Chondrocyte (in vitro differentiated cells): ENCODE measurements at places on chromosomes 6 and 20. TPM values are rescaled to one million over a fixed set of nuclear protein-coding genes. Genes with fewer than 3 reads are reported as not detected.
A peak's percentile ranks its signal among the peaks of the same experiment; 100 is the strongest.

Gene HDGFL1
- not detected in 3 replicates for total RNA-seq

Gene LAMA2
- 1.9 to 9.8 TPM (median 2.5 TPM) in 3 replicates for total RNA-seq

Gene MUC21
- not detected in 3 replicates for total RNA-seq

Gene PI3
- total RNA-seq: not detected in 3 replicates

Gene HAO1
- not detected in 3 replicates for total RNA-seq

Gene CPNE5
- 0.18 TPM in 1 of 3 replicates, not detected in the others for total RNA-seq

DNA sequence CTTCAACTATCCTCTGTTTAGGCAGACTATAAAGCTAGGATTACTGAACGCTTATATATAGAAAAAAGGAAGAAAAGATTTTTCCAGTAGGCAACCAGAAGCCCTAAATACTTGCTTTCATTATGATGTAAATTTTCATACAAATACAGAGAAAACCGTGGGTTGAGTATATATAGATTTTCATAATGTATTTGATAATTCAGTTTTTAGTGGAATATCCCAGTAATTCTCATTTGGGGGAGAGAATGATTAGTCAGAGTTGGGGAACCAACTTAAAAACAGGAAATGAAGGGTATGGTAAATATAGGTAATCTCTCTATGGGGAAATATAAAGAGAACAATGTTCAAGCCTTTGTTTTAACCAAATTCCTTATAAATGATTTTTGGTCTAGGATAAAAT is 154.0 kb upstream of the CITED2 start:
- no peak overlapping the region for H3K4me3 ChIP-seq
- H3K4me1 ChIP-seq: peaks cover 22% of the 10 kb centered on the region
- no peaks in the 10 kb centered on the region for H3K36me3 ChIP-seq
- no peaks in the 10 kb centered on the region for H3K27me3 ChIP-seq
- no peak overlapping the region for H3K27ac ChIP-seq

GRCh38 chr6:89948876-89949275 is 54.6 kb downstream of the GJA10 start:
- peaks cover 6% of the 10 kb centered on the region for H3K36me3 ChIP-seq
- H3K27me3 ChIP-seq: no peaks in the 10 kb centered on the region
- no peak overlapping the region for H3K27ac ChIP-seq
- H3K4me1 ChIP-seq: peaks cover 3% of the 10 kb centered on the region
- H3K4me3 ChIP-seq: no peak overlapping the region
- DNase-seq: no peak

GRCh38 chr20:41111578-41111951 is 25.8 kb upstream of the PLCG1 start:
- no peak overlapping the region for H3K4me3 ChIP-seq
- peaks cover 21% of the 10 kb centered on the region for H3K4me1 ChIP-seq
- H3K27me3 ChIP-seq: no peaks in the 10 kb centered on the region
- H3K36me3 ChIP-seq: peaks cover 41% of the 10 kb centered on the region
- no peak for DNase-seq

GRCh38 chr6:142683714-142684141 is 261.2 kb downstream of the HIVEP2 start:
- no peak overlapping the region for H3K4me3 ChIP-seq
- H3K27me3 ChIP-seq: peaks cover 4% of the 10 kb centered on the region
- no peak overlapping the region for H3K27ac ChIP-seq
- no peaks in the 10 kb centered on the region for H3K36me3 ChIP-seq
- peaks cover 15% of the 10 kb centered on the region for H3K4me1 ChIP-seq
- no peak for DNase-seq

DNA sequence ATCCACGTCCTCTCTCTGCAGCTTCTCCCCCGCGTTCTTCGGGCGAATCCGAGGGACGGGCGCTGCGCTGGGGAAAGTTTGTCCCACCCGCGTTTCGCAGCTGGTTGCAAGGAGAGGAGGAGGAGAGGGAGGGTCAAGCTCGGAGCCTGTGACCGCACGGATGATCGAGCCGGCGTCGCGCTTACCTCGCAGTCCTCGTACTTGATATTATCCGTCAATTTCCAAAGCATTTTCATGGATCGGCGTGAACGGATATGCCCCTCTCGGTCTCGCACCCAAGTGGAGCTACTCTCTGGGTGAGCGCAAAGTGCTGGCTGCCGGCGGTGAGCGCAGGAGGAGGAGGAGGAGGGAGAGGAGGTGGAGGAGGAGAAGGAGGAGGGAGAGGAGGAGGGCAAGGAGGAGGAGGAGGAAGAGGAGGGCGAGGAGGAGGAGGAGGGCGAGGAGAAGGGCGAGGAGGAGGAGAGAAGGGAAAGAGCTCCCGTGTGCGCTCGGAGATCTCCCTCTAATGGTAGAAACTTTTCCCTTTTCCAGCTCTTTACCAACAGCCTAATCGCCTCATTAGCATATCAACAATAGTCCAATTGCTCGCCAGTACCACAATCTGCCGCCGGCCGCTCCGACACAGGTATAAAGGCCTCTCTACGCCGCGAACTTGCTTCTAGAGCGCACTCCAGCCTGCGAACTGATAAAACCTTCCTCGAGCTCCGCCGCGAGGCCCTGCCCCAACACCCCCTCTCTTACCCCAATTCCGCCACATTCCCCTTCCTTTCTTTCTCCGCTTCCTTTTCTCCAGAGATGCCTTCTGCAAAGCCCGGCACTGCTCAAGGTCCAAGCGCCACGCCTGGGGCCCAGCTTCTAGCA is at the start of gene TFAP2A:
TSS of gene TFAP2A (minus strand) at position 319 of the 861 bp plus-strand sequence. CDS start at position 236, 83 bp downstream.
- DNase-seq: no peak
- no peak within 1 kb of the TSS for H3K27ac ChIP-seq
- peaks cover 50% of the 10 kb centered on the region for H3K4me1 ChIP-seq
- H3K36me3 ChIP-seq: peaks cover 4% of the 10 kb centered on the region

- no peak for DNase-seq
- no peaks in the 10 kb centered on the region for H3K36me3 ChIP-seq
- H3K4me3 ChIP-seq: no peak overlapping the region
- H3K27ac ChIP-seq: no peak overlapping the region
- H3K4me1 ChIP-seq: no peaks in the 10 kb centered on the region
These were observed 284.2 kb downstream of the DOK5 start for GRCh38 chr20:54759589-54759988.

- no peak overlapping the region for H3K4me3 ChIP-seq
- no peak overlapping the region for H3K27ac ChIP-seq
- no peaks in the 10 kb centered on the region for H3K4me1 ChIP-seq
- no peak for DNase-seq
These were observed 17.9 kb downstream of the RPF2 start for GRCh38 chr6:110999634-111000270.

- no peak overlapping the region for H3K27ac ChIP-seq
- H3K36me3 ChIP-seq: no peaks in the 10 kb centered on the region
- H3K4me3 ChIP-seq: no peak overlapping the region
- no peak for DNase-seq
- H3K4me1 ChIP-seq: no peaks in the 10 kb centered on the region
These were observed 80.8 kb downstream of the RCAN2 start for GRCh38 chr6:46410334-46410953.

- H3K36me3 ChIP-seq: no peaks in the 10 kb centered on the region
- H3K4me3 ChIP-seq: no peak overlapping the region
- H3K27ac ChIP-seq: no peak overlapping the region
- peaks cover 4% of the 10 kb centered on the region for H3K4me1 ChIP-seq
- no peaks in the 10 kb centered on the region for H3K27me3 ChIP-seq
These were observed 55.4 kb downstream of the GFOD1 start for GRCh38 chr6:13431861-13432465.

DNA sequence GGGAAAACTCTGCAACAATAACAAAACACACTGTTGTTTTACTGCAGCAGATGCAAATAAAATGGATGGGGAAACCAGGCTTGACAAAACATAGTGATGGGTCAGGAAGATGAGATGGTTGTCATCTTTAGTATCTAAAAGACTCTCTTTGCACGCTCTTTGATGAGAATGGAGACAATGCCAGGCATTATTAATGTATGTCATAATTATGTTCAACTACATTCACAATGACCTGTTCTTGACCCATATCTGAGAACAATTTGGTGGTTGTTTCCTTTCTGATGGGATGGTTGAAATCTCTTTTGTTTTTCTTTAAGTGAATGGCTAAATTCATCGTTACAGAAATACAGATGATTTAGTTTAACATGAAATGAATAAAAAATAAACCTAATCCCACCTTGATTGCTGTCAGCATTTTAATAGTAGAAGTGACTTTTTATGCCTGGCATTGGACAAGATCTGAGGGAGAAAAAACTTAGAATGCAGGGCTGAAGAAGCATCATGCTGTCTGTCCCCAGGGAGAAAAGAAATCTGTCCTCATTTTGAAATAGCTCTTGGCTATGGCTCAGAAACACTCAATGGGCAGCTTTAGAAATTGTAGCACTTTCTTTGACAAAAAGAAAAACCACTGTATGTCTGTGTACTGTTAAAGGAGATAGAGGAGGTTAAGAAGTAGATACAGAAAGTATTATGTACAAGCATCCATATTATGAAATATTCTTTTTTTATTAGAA is 12.4 kb upstream of the GRIK2 start:
- no peaks in the 10 kb centered on the region for H3K36me3 ChIP-seq
- H3K27ac ChIP-seq: no peak overlapping the region
- H3K4me1 ChIP-seq: no peaks in the 10 kb centered on the region
- peaks cover 16% of the 10 kb centered on the region for H3K27me3 ChIP-seq
- no peak for DNase-seq
- no peak overlapping the region for H3K4me3 ChIP-seq

DNA sequence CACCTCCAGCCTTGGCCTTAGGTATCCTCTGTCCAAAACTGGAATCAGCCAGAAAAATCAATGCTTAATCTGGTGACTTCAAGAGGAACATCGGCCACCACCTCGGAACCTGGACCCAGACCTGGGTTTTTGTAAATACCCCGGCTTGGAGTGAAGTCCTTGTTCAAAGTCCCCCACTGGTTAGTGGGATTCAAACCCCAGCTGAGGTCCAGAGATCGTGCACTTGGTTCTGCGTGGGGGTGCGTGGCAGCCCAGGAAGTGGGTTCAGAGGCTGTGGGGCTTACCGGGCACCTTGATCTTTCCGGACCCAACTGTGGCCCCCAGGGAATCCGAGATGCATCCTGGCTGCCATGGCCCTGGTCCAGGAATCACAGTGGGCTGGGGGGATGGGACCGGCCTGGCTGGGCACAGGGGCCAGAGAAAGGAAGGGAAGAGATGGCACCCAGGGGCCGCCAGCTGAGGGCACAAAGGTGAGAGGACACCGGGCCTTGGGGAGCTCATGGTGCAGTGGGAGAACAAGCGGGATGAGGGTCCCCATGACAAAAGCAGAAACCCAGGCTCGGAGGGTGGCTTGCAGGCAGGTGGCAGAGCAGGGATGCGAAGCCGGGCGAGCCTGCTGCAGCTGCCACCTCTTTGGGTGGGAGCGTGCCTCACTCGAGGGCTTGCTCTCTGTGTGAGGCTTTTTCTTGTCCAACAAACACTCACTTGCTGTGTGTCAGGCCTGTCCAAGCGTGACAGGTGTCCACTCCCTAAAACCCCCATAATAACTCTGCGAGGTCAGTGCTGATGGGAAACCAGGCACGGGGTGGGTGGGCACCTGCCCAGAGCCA is 27.7 kb downstream of the ZBP1 start:
- no peak overlapping the region for H3K4me3 ChIP-seq
- H3K27me3 ChIP-seq: peaks cover 1% of the 10 kb centered on the region
- no peaks in the 10 kb centered on the region for H3K36me3 ChIP-seq
- DNase-seq: peak; percentile 49
- H3K27ac ChIP-seq: no peak overlapping the region

- peaks cover 34% of the 10 kb centered on the region for H3K4me1 ChIP-seq
- no peak overlapping the region for H3K4me3 ChIP-seq
- H3K27ac ChIP-seq: peak overlapping the region; percentile 69
- H3K27me3 ChIP-seq: no peaks in the 10 kb centered on the region
- H3K36me3 ChIP-seq: no peaks in the 10 kb centered on the region
- DNase-seq: no peak
These were observed 128.5 kb downstream of the HIVEP2 start for GRCh38 chr6:142816486-142816885.

- peaks cover 55% of the 10 kb centered on the region for H3K4me1 ChIP-seq
- no peak overlapping the region for H3K4me3 ChIP-seq
- H3K27ac ChIP-seq: peak overlapping the region; percentile 78
These were observed 113.6 kb upstream of the ID4 start for GRCh38 chr6:19723545-19723944.

GRCh38 chr6:70538376-70538775 is 28.4 kb upstream of the SDHAF4 start:
- no peaks in the 10 kb centered on the region for H3K4me1 ChIP-seq
- no peak overlapping the region for H3K27ac ChIP-seq
- H3K36me3 ChIP-seq: peaks cover 10% of the 10 kb centered on the region
- no peaks in the 10 kb centered on the region for H3K27me3 ChIP-seq
- no peak overlapping the region for H3K4me3 ChIP-seq

DNA sequence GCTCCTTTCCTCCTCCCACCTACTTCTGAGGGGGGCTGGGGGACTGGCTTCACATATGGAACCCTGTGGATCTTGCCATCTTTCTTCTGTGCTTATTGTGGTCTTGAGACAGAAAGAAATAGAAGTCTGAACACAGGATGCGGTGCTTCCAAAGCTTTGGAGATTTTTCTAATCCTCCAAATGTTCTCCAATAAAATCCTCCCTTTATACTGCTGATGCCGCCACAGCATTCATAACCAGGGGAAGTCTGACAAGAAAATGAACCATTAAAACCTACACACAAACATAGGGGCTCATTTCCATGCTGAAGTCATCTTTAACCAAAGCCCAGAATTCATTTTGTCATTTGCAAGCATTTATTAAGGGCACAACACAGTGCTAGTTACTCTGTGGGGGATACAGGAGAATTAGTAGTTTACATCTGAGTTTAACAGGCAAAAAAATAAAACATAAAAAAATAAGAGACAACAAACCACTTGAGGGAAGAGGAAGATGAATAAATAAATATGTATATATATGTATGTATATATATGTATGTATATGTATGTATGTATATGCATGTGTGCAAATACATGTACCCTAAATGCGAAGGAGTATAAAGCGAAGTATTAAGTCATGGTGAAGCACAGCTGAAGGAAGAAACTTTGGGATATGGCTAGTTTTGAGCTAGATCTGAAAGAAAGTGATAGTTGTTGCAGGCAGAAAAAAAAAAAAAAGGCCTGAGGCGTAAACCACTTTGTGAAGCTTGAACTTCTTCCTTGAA is 5.9 kb upstream of the PTPRK start:
- no peak overlapping the region for H3K27ac ChIP-seq
- H3K27me3 ChIP-seq: no peaks in the 10 kb centered on the region
- H3K4me3 ChIP-seq: no peak overlapping the region
- DNase-seq: no peak
- H3K36me3 ChIP-seq: no peaks in the 10 kb centered on the region
- H3K4me1 ChIP-seq: peaks cover 5% of the 10 kb centered on the region

GRCh38 chr6:53701333-53702218 is 36.0 kb upstream of the KLHL31 start:
- no peak overlapping the region for H3K27ac ChIP-seq
- H3K4me1 ChIP-seq: peaks cover 13% of the 10 kb centered on the region
- H3K36me3 ChIP-seq: peaks cover 2% of the 10 kb centered on the region
- DNase-seq: no peak
- no peak overlapping the region for H3K4me3 ChIP-seq
- peaks cover 2% of the 10 kb centered on the region for H3K27me3 ChIP-seq
